ENCODE measurements at places on chromosomes 11 and 22.

GRCh38 chr11:108084811-108085210 is 36.6 kb upstream of the ACAT1 start:
- no peak for DNase-seq

GRCh38 chr11:15327786-15328231 is 213.1 kb downstream of the INSC start:
- no peak for DNase-seq

DNA sequence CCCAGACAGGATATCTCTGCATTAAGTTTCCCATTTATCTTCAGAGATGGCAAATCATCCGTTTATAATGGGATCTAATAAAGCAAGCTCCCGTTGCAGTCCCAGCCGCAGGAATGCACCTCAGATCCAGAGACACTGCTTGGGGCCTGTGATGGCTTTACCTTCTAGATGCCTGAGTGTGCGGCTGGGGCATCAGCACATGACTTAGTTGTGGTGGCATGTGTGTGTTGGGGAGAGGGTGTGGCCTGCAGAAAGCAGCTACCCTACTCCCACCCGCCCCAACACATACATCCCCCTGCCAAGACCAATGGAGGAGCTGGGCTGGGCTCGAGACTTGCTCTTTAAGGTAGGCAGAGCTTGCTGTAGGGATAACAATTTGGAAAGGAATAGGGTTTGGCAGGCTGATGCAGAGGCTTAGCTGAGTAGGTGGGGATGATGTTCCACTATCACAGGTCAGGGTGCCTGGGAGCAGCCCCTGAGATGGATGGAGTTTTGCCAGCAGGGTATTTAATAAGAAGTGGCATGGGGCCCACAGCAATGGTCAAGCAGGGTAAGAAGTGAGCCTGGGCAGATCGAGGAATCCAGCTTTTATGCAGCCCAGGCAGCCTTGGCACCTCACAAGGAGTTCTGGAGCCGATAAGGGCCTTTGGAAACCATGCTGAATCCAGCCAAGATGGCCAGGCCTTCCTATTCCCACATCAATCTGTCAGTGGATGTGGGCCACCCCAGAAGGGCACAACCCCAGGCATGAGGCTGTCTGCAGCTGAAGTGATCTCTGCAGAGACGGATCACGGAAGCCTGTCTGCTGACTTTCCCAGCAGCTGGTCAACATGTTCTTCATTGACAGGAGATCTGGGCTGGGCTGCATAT is 601.3 kb downstream of the BUD13 start:
- no peak for DNase-seq

GRCh38 chr11:2934611-2935239 is 5.5 kb upstream of the PHLDA2 start:
- DNase-seq = no peak

DNA sequence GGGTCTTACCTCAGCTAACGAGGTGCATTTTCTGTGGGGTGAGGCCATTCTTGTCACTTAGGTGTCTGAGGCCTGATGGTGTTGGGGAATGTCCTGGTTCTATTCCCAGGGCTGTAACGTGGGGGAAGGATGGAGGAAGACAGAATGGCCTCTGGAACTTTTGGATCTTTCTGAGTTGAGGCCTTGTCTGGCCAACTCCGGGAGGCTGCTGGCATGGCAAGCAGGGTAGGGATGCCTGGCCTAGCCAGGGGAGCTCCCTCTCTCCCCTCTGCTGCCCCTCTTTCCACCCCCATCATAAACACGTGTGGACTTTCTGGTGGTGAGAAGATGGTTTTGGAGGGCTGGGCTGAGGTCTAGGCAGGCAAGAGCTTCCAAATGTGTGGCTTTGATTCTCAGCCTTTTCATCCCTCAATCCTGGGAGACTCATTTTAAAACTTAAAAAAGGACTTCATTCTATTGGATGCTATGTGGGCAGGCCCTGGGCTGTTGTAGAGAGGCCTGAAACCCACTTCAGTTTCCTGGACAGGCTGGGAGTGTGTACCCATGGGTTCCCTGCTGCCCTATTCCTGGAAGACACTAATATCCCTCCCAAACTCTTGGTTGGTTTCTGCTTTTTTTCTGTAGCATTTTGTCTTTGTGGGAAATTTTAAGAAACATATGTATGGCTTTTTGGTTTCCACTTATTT is 30.9 kb downstream of the ZBTB16 start:
- DNase-seq = no peak

GRCh38 chr11:8802251-8802650 is 108.7 kb upstream of the AKIP1 start:
- DNase-seq = no peak

DNA sequence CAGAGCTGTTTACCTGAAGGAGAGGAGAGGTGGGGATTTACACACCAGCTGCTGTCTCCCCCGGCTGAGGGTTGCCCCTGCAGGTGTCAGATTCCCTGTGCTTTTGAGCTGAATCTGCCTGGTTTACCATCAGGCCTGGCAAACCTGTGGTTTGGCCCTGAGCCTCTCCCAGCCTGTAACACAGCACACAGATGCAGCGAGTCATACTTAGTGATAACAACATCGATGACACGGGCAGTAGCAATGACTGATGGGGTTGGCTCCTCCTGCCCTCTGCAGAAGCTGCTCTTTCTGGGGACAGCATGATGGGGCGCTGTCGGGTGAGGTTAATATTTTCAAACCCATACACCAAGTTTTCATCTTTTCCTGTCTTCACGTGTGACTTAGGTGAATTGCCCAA is 380.0 kb upstream of the B3GAT1 start:
- DNase-seq = no peak

GRCh38 chr11:118841469-118842242 is 42.0 kb upstream of the CXCR5 start:
- DNase-seq = no peak

GRCh38 chr11:36380296-36381014 is 84.4 kb downstream of the PRR5L start:
- no peak for DNase-seq

GRCh38 chr11:70916351-70916750 is 336.0 kb downstream of the SHANK2 start:
- no peak for DNase-seq

GRCh38 chr11:75949023-75949672 is 134.1 kb downstream of the UVRAG start:
- no peak for DNase-seq

- DNase-seq = no peak
Observed at GRCh38 chr11:102983486-102983885, 28.0 kb upstream of the MMP13 start.

GRCh38 chr11:122721201-122721963 is 65.9 kb downstream of the UBASH3B start:
- DNase-seq = no peak

GRCh38 chr11:66782726-66783125 is 53.7 kb upstream of the SPTBN2 start:
- DNase-seq = no peak

GRCh38 chr22:45740236-45740635 is 68.6 kb downstream of the ATXN10 start:
- DNase-seq = no peak

DNA sequence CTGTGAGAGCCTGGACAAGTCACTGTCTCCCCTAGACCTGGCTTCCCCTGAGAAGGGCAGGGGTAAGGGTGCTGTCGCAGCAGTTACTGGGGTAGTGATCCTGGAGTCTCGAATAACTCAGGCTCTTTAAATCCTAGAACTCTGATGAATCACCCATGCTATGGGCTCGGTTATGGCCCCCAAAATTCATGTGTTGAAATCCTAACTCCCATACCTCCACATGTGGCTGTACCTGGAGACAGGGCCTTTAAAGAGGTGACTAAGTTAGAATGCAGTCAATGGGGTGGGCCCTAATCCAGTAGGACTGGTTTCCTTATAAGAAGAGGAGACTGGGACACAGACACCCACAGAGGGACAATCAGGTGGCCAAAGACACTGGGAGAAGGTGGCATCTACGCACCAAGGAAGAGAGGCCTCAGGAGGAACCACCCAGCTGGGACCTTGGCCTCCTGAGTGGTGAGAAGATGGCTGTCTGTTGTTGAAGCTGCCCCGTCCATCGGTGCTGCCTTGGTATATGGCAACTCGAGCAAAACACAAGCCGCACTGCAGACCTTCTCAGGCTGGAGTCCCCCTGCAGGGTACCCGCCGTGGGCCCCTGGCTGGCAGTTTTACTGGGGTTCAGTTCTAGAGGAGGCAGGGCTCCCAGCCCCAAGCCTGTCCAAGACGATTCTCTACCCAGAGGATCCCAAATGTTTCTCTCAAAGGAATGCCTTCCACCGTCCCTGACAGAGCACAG is 48.8 kb upstream of the SHISAL1 start:
- peak; percentile 80 for DNase-seq

- DNase-seq = no peak
Observed at GRCh38 chr11:31236143-31236542, 133.4 kb downstream of the DCDC1 start.

GRCh38 chr11:2382129-2382517 is 5.0 kb downstream of the CD81 start:
- no peak for DNase-seq

DNA sequence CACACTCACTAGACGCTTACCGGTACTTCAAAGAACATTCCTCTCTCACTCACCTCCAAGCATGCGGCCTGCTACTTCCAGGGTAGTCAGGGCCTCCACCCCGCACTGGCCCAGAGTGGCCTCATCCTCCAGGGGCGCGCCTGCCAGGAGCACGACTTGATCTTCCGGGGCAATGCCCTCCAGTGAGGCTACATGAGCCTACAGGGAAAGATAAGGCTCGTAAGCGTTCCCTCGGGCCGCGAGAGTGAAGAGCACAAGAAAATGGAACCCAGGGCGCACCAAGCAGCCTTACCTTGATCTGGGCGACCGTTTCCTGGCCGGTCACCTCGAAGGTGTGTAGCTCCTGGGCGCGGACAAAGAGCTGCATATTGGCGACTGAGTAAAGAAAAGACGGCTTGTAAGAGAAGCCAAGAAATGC is 478 bp downstream of the FAU start:
- no peak for DNase-seq

- DNase-seq = no peak
Observed at GRCh38 chr11:45158891-45159605, 12.6 kb downstream of the PRDM11 start.

DNA sequence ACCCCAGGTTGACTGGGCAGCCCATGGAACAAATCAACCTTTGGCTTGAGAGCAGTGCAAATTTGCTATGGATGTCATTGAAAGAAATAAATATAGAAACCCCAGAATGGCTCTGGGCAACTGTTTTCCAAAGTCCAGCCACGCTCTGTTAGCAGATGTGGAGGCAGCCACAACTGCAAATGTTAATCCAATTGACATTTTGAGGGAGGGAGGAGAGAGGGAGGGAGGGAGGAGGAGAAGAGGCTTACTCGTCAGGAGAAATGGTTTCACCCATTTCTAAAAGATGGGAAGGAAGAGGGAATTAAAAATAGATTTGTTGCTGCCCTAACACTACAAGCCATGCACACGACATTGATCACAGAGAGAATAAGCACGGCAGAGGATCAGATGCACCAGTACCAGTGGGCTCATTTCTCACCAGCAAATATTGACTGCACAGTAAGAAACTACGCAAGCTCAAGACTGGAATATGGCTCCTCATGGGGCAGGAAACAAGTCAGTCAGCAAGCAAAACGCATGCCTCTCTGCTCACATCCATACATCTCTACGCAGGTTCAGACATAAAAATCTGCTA is 229.1 kb downstream of the LARGE1 start:
- no peak for DNase-seq

DNA sequence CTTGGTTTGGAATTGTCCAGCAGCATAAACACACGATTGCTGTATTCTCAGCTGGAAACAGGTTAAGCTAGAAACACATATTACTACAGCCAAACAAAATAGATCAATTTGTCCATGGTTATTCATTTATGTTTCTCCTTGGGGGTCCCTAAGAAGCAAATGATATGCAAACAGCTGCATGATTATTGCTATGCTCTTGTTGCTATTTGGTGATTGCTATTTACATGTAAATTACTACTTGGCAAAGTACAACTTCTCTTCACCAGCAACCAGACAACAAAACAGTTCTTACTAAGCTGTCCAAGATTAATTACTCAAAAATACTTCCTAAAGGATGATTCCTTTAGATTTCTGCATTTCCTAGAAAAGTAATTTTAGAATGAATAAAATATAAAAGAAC is 567.9 kb upstream of the ARHGAP42 start:
- DNase-seq = no peak

DNA sequence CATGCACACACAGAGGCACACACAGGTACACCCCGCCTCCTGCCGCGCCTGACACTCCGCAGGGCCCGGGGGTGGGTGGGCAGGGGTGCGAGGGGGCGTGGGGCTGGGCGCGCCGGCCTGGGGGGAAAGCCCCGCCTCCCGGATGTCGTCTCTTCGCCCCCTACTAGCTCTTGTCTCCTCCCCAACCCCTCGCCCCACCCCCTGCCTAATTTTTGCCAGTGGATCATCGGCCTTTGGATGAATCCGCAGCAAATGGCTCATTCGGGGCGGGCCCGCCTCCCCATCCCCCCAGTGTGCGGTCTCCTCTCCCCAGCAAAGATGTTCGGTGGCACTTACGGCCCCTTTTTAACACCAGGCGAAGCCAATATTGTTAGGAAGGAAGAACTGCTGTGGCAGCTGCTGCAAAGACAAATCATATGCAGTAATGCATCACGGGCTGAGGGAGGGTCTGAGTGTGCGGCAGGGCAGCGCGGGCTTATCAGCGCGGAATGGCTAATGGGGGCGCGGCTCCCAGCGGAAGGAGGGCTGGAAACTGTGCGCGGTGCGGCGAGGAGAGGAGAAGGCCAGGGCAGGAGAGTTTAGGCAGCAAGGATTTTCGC is 13.4 kb upstream of the NECTIN1 start:
- DNase-seq = no peak

- DNase-seq = no peak
Observed at GRCh38 chr11:103842795-103843194, 193.6 kb upstream of the DDI1 start.

DNA sequence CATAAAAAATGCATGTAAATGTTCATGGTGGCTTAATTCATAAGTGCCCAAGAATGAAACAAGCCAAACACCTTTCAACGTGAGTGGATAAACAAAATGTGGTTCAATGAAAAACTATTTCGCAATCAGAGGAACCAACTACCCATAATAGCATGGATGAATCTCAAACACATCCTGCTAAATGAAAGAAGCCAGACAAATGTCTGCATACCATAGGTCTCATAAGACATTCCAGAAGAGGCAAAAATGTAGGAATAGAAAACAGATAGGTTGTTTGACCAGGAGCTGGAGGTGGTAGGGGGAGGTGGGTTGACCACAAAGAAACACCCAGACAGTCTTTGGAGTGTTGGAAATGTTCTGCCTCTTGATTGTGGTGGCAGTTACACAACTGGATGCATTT is 13.2 kb upstream of the OSBPL5 start:
- no peak for DNase-seq

DNA sequence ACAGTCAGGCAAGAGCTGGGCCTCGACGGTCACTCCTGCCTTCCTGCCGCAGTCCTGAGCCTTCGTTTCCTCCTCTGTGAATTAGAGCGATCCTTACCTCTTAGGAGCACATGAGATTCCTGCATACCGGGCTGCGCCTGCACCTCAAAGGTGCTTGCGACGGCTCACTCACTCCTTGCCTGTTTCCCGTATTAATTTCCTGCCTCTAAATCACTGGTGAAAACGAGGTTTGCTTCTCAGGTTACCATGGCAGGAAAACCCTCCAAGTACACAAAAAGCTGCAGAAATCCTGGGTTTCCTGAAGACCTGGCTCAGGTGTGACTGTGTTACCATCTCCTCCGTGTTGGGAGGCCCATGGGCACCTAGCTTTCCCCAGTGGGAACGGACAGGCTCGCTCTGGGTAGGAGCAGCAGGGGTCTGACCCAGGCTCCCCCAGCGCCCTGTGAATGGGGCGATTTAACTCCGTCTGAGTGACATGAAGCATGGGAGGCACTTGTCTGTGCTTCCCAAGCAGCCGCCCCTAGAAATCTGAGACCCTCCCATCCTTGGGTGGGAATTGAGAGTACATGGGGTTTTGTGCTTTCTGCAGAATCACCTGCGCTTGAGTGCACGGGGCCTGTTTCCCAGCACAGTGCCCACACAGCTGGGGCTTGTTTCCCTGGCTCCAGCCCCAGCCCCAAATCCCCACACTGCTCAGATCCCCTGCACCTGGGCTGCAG is 64.8 kb downstream of the PHF21B start:
- DNase-seq = no peak

Data from foreskin keratinocyte (primary cell).